ENCODE measurements at places on chromosomes 6 and 20.

DNA sequence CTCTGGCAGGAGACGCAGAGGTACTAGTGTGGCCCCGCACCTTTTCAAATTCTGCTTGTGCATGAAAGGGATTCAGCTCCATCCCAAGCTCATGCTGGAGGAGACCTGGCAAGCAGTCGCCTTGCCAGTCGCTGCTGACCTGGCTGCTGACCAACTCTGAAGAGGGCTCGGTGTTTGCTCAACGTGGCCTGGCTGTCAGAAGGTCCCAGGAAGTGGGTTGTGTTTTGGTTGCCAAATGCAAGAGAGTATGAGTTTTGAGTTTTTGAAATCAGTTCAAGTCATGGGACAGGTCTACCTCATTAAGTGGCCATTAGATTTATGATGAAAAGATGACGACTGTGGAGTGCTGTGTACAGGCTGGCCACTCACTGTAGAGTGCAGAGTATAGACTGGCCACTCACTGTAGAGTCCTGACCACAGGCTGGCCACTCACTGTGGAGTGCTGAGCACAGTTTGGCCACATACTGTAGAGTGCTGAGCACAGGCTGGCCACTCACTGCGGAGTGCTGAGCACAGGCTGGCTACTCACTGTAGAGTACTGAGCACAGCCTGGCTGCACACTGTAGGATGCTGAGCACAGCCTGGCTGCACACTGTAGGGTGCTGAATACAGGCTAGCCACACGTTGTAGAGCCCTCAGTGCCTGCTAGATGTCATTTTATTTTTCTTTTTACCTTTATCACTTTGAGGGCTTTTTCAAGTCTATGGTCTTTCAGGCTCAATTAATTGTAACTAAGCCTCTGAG, 193.9 kb downstream of the ZNF217 start:
- no peak for DNase-seq

DNA sequence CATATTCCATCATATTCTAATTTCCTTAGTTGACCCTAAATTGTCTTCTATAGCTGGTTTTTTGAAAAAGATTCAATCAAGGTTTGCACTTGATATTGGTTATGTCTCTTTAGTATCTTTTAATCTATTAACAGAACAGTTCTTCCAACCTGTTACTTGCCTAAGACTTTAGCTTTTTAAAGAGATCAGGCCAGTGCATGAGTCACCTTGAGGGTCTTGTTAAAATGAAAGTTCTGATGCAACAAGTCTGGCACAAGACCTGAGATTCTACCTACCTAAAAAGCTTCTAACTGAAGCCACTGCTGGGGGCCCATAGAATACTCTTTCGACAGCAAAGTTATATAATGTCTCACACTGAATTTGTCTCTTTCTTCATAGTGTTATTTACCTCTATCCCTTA, 3.2 kb downstream of the USP45 start:
- DNase-seq = no peak

- no peak for DNase-seq
Measured at GRCh38 chr6:161393292-161393691, 119.4 kb upstream of the AGPAT4 start.

DNA sequence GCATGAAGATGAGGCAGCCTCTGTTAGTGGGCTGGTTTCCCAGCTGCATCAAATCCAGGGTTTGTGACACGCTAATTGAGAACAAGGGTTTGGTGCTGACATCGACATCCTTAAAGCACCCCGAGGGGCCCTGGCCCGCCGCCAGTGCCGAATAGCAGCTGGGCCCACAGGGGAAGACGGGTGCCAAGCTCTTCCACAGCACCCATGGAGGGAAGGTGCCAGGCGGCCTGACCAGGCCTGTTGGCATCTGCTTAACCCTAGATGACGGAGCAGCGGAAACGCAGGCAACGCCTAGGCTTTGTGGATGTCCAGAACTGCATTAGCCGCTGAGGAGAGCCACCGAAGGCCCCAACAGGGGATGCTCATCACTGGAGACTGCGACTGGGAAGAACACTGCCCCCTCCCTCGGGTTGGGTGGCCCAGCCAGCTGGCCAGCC, 16.0 kb downstream of the UQCC2 start:
- DNase-seq = no peak

- DNase-seq = no peak
Measured at GRCh38 chr6:107493158-107494057, 3.5 kb downstream of the SOBP start.

DNA sequence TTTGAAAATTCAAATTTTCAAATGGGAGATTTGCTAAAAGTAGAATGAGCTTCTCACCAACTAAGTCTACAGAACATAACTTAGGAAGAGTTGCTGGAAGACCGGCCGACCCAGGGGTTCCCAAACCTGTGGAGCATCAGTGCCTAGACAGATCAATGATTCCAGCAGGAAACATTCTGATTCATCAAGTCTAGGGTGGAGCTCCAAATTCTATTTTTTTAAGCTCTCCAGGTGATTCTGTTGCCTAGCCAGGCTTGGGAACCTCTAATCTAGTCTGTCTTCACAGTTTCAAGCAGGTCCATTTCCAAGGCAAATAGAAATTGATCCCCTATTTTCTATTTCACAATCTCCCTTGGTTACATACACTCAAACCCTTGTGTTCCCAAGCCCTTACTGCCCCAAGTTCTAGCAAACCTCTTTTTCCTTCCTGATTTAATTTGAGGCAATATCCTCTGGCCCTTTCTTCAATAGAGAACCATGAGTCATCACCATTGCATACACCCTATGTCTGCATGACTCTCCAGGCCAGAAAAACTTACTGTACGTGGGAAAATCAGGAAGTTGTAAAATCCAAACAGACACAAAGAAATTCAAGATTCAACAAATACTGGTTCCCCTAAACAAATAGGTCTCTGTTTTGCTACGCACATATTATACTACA, 8.9 kb downstream of the ATXN1 start:
- no peak for DNase-seq

- no peak for DNase-seq
Measured at GRCh38 chr6:13431059-13431656, 56.2 kb downstream of the GFOD1 start.

- no peak for DNase-seq
Measured at GRCh38 chr20:41214666-41215065, 77.3 kb downstream of the PLCG1 start.

GRCh38 chr6:146359131-146359530, 184.5 kb upstream of the RAB32 start:
- DNase-seq = no peak

DNA sequence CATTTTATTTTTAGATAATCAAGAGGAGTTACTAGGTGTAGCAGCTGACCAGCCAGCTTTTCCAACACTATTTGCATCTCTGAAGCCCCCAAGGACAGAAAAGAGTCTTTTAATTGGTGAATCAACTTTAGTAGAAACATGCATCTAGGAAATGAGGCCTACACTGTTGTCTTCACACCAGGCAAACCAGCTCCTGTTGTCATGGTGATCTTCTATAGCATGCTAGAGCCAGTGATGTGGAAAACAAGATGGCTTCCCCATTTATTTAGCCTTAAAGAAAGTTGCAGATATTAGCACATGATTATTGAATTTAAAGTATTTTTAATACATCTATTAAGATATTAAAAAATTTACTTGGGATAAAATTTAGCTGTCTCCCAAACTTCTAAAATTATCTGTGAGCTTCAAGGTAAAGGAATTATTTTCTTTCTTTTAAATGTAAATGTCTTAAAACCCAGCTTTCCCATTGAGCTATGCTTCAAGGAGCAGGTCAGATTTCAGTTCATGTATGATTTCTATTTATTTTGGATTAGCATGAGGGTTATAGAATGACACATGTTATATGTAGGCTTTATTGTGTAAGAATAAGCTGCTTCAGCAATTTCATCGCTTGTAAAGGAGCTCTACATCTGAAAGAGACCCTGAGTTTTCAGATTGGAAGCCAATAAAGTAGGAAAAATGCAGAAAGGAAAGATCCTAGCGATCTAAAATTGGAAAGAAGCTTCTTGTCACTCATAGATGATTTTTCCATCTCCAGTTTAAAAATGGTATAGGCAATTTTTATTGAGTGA, 564.9 kb upstream of the CITED2 start:
- DNase-seq = no peak

DNA sequence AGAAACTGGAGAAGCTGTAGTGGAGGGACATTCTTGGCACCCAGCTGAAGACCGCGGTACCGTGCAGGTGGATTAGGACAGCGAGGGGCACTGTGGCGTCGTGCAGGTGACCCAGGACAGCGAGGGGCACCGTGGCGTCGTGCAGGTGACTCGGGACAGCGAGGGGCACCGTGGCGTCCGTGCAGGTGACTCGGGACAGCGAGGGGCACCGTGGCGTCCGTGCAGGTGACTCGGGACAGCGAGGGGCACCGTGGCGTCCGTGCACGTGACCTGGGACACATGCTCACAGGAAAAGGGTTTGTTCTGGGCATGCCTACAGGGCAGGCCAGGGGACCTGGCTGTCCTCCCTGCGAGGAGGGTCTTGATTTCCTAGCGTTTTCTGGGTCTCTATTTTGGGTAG, 29.2 kb upstream of the SMOC2 start:
- no peak for DNase-seq

DNA sequence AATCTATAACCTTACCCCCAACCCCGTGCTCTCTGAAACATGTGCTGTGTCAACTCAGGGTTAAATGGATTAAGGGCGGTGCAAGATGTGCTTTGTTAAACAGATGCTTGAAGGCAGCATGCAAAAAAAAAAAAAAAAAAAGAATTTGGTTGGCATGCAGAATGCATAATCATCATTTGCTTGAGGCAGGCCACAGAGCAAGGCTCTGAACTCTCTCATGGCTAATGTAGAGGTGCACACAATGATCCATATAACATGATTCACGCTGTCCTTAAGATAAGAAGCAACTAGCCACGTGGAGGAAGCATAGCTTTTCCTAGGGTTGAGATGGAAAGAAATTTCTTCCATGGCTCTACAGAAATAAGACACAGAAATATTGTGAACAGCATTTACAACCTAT, 27.6 kb upstream of the RPN2 start:
- DNase-seq = no peak

GRCh38 chr6:56652231-56652630, 9.5 kb upstream of the DST start:
- no peak for DNase-seq

GRCh38 chr20:47062226-47062890, 167.7 kb downstream of the EYA2 start:
- no peak for DNase-seq

GRCh38 chr20:23445596-23446217, 6.2 kb downstream of the CSTL1 start:
- DNase-seq = no peak

GRCh38 chr6:33708516-33709204, 2.8 kb downstream of the UQCC2 start:
- no peak for DNase-seq

GRCh38 chr20:47857569-47858464, 72.5 kb upstream of the SULF2 start:
- DNase-seq = no peak

DNA sequence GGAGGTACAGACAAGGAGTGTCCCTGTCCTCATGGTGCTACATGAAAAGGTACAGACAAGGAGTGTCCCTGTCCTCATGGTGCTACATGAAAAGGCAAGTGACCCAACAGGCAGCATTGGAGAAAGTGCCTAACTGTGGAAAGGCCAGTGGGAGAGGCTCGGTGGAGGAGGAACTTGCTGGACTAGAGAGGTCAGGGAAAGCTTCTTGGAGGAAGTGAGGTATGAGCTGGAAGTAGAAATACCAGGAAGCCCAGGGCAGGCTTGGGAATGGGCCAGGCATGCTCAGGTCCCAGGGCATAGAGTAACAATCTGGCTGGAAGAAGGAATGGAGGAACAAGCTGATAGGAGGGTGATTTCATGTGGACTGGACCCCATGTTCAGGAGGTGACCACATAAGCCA, 59.8 kb upstream of the FNDC1 start:
- no peak for DNase-seq

DNA sequence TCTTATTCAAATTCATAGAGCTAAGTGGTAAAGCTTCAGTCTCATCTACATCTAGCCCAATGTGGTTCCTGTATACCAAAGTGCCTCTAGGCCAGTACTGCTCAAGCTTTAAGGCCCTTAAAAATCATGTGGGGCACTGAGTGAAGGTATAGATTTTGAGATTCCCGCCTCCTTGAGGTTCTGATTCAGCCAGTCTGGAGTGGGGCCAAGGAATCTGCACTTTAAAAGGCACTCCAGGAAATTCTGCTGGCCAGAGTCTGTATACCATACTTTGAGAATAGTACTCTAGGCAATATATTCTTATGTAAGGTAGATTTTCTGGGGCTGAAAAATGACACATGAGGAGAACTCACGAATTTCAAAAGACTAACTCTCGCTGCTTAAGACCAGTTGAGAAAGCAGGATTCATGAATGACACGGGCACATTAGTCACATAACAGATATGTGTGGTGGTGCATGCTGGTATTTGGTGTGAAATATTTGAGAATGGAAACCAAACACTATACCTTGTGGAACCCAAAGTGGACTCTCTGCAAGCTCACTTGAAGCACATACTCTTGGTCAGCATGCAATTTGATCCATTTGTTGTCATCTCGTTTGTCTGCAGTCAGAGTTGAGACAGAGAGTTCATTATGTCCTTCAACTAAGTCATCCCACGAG, 47.6 kb upstream of the SIM1 start:
- no peak for DNase-seq

- DNase-seq = no peak
Measured at GRCh38 chr6:28239636-28240035, 12.4 kb downstream of the ZKSCAN4 start.

GRCh38 chr6:27025351-27025750, 222.2 kb upstream of the PRSS16 start:
- DNase-seq = no peak

GRCh38 chr6:19465760-19466159, 371.4 kb upstream of the ID4 start:
- DNase-seq = no peak

DNA sequence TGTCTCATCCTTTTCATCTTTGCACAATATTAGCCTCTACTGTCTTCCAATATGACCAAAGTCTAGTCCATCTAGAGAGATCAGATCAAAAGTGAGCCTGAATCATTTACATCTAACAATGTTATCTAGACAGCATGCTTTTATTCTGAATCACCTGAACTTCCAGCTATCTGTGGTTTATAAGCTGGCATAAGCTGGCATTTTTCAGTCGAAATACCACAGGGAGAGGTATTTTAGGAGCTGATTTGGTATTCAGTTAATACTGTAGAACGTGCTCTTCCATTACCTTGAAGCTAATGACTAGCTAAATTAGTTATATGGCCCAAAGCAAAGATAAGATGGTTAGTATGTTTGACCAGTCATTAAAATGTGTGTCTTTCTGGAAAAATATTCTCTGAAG, 188.3 kb upstream of the AGPAT4 start:
- DNase-seq = no peak

Measured in naive B cell (primary cell).